NCI-H82 (cell line): ENCODE measurements at places on chromosomes 7 and 10.
A peak's percentile ranks its signal among the peaks of the same experiment; 100 is the strongest.

DNA sequence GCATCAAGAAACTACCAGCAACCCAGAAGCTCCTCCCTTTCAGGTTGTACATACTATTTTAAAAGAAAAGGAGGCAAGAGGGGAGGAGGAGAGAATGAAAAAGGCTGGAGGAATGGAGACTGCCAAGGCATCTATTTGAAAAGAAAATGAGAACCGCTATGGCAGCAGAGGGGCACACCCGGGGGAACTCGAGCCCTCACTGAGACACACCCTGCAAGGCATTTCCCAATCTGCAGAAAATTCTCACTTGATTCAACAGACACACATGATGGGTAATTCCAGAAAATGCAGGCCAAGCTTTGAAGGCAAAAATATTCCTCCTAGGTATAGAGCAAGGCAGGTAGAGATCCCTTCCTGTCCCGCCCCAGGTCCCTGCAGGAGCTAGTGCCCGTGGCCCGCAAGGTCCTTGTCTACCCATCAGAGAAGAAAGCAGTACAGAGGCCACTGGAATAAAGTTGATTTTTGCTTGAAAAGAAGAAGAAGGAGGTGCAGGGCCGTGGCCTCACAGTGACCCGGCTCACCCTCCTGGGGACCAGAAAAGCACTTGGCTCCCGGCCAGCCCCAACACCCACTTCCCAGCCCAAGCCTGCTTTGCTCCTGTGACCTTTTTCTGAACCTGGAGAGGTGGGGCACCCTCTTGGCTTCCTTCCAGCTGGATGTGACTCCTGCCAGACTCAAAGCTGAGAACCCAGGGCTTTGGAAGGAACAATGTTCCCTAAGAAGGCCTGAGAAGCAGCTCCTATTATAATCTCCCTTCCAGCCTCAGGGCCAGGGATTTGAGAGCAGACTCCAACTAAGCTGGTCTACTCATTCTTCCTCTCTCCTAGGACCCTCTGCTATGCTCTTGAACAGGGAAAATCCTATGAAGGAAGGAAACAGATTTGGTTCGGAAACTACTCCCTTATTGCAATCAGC, 6.2 kb upstream of the PIK3CG start:
- DNase-seq: peak; percentile 47

- no peak for DNase-seq
Observed at GRCh38 chr10:129788215-129788614, 175.9 kb downstream of the EBF3 start.

DNA sequence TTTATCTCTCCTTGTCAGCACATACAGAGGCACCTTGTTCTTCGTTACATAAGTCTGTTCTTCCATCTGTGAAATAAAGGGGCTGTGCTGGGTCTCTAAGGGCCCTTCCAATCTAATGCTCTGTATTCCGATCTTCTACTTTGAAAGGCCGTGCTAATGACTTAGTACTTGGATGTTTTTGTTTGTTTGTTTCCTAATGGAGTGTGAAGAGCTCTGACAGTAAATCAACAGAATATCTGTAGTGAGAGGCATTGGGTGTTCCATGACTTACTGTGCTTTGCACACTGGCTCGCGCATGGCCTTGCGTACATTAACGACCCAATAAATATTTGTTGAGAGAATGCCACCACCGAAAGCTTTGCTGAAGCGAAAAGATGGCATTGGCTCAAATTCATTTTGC, 162.1 kb downstream of the CHN2 start:
- DNase-seq: no peak

- DNase-seq: peak; percentile 41
Observed at GRCh38 chr10:125448596-125448995, 234.4 kb downstream of the TEX36 start.

DNA sequence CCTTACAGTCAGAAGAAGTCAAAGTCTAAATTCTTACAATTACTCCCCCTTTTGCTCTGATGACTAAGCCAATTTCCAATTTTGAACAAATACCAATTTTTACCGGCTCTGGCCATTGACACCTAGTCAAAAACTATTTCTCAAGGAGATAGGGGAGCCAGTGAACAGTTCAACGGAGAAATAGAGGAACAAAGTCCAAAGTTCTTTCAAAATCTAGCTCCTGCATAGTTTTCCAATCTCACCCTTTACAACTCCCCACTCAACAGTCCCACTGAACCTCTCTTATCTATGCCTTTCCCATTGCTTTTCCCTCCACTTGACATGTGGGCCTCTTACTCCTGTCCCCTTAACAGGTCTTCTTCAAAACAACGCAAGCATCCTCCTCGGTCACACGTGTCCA, 192.9 kb downstream of the DOCK4 start:
- no peak for DNase-seq

DNA sequence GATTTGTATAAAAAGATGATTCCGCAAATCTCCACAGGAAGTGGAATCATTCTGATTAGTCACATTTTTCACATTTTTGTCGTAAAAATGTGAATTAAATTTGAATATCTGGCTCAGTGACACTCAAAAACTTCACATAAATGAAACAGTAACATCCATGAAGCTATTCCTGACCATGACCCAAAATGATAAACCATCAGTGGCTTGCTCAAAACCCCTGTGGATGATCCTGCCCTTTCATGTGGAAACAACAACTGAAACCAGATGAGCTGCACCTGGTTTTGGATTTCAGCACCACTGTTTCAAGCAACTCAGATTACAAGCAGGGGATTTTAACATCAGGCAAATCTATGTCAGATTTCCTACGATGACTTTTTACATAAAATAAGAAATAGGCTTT, 80.3 kb downstream of the AMPH start:
- no peak for DNase-seq
